Activated gamma-delta T cell treated with Interleukin-2 at 50 U/mL for 16 hours (primary cell): ENCODE measurements at places on chromosomes 5 and 9.

GRCh38 chr5:109454731-109455505, 45.1 kb upstream of the PJA2 start:
- no peak for DNase-seq

DNA sequence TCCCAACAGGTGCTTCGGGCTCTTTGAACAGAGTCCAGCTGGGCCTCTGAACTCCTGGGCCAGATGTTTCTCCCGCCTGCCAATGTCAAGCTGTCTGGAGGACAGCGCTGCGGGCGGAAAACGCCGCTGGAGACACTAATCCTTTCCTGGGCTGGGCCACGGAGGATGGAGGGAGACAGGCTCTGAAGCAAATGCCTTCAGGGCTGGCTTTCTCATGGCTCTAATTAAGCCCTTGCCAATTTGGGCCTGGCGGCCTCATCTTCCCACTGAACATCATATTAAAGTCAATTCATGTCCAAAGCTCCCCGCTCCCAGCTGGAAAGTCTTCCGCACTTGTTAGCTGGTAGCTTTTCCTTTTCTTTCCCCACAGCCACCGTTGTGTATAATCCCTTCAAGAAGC, 72.7 kb downstream of the NTNG2 start:
- DNase-seq, result no peak

DNA sequence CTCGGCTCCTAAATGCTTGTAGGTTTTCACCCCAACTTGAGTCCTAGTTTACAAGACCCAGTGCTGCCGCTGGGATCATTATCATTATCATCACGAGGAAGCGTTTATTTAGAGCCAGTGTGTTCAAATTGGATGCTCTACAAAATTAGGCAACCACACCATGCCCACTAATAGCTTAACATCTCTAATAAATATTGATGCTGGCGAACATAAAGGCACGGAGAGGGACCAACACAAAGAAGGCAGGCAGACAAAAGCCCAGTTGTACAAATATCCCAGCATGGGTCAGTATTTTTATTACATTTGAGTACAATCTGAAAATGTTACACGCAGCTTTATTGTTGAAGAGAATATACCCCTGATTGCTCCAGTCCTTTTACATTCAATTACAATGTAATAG, 4.7 kb downstream of the CFAP77 start:
- no peak for DNase-seq

DNA sequence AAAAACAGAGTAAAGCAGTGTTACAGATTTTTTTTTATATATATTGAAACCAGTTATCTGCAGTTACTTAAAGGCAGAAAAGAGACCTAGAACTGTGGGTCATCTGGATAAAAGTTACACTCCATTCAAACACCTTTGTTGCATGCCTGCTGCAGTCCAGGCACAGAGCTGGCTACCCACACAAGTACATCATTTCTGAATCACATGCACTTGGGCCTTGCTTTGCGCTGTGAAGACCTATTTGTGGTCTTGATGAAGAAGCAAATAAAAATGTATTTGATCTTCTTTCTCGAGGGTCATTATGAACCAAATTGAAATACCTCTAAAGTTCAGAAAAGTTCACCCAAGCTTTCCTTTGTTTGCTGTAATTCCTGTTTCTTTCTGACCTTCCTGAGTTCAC, 503.0 kb upstream of the ZNF608 start:
- no peak for DNase-seq

GRCh38 chr9:133268335-133269056, 6.5 kb downstream of the ABO start:
- no peak for DNase-seq

DNA sequence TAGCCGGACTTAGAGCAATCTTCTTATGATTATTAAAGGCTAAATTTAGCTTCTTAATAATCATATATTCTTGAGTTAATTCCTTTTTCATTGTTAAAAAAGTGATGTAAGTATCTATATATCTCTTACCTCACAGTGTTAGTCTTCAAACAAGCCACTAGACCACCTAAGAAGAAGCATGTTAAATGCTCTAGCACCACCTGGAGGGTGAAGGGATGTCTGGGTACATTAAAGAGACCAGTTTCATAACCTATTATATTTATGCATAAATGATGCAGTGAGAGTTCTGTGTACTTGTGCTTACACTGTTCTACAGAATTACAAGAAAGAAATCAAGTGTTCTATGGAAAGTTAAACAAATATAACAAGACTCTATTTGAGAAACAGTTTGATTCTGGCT, 55.9 kb upstream of the SLCO6A1 start:
- no peak for DNase-seq

DNA sequence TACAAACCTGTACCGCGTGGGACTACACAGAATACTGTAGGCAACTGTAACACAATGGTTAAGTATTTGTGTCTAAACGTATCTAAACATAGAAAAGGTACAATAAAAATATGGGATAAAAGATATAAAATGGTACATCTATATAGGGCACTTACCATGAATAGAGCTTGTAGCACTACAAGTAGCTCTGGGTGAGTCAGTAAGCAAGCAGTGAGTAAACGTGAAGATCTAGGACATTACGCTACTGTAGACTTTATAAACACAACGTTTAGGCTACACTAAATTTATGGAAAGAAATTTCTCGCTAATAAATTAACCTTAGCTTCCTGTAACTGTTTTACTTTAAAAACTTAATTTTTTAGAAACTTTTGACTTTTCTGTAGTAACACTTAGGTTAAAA, 46.5 kb downstream of the MRPS27 start:
- DNase-seq, result no peak

- DNase-seq, result no peak
Measured at GRCh38 chr5:96597438-96598020, 64.6 kb upstream of the CAST start.

DNA sequence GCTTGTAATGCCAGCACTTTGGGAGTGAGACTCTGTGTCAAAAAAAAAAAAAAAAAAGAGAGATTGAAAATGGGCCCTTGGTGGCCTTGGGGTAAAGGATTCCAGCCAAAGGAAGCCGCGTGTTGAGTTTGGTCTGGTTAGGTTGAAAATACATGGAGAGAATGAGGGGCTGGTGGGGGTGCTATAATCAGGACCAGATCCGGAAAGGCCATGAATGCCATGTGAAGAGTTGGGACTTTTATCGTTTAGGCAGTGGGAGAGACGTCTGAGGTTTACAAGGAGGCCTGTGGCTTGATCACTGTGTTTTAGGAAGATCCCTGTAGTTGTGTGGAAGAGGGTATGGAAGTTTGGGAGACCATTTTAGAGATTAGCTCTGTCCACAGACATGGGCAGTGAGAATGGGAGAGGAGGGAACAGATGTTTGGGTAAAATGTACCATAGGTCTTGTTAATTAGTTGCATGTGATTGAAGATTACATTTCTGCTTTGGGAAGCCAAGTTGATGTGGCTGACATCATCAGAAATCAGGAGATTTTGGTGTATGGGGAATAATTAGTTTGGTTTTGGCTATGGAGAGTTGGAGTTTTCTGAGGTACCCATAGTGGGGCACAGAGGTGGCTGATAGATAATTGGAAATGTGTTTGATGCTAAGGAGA, 3.5 kb downstream of the MSANTD3 start:
- no peak for DNase-seq

GRCh38 chr5:11046160-11046559, 285.1 kb upstream of the DAP start:
- DNase-seq, result no peak

DNA sequence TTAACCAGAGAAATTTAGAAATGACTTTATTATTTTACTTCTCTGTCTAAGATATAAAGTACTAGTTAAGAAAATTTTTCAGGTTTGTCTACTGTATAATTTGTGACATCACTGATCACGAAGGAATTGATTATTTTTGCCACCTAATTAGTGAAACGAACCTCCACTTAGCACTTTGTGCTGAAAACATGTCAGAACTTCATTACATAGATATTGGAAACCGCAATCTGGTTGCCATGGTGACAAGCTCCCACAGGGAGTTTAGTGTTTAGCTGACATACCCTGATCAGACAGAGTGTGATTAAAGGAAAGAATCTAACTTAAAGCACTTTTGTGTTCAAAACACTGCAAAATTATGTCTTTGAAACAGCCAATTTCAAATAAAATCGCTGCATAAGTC, 668.4 kb upstream of the CCNG1 start:
- no peak for DNase-seq

GRCh38 chr9:95808011-95808410, 67.5 kb upstream of the ERCC6L2 start:
- DNase-seq, result no peak

- no peak for DNase-seq
Measured at GRCh38 chr5:124825250-124825982, 79.0 kb upstream of the ZNF608 start.

DNA sequence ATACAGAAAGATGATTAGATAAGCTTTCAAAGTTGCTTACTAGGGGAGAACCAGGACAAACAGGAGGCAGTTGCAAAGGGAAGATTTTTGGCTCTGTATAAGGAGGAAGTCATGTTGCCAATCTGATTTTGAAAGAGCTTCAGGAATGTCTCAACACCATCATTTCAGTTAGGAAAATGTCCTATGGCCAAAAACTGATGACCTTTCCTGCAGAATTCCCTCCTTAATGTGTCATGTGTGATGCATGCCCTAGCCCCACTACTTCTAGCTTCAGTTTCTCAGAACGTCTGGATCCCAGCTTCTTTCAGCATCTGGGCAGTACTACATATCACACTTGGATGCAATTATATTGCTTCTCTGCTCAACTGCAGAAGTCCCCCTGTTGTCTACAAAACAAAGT, 211.5 kb upstream of the NREP start:
- no peak for DNase-seq

- no peak for DNase-seq
Measured at GRCh38 chr9:89779405-89780203, 174.8 kb downstream of the GADD45G start.
